ENCODE measurements at places on chromosomes 1 and 21. TPM values are rescaled to one million over a fixed set of nuclear protein-coding genes. Genes with fewer than 3 reads are reported as not detected.

GRCh38 chr1:45097079-45097478 lies 85.0 kb downstream of the UROD start:
- DNase-seq = no peak

GRCh38 chr1:234107416-234108021 lies 203.0 kb downstream of the SLC35F3 start:
- DNase-seq = no peak

The OR14A16 gene
- total RNA-seq = not detected

GRCh38 chr1:192108161-192108560 lies 50.1 kb upstream of the RGS18 start:
- no peak for DNase-seq

The LAMB3 gene
- 138 TPM for total RNA-seq

- no peak for DNase-seq
Observed at GRCh38 chr1:166920561-166921475, 44.8 kb upstream of the TADA1 start.

GRCh38 chr1:236273358-236273757 lies 8.4 kb downstream of the ERO1B start:
- DNase-seq = no peak

The CD1B gene
- total RNA-seq = not detected

- DNase-seq = no peak
Observed at GRCh38 chr1:107124694-107125093, 16.1 kb upstream of the NTNG1 start.

- DNase-seq = no peak
Observed at GRCh38 chr1:22804969-22805671, 94.5 kb downstream of the EPHB2 start.

DNA sequence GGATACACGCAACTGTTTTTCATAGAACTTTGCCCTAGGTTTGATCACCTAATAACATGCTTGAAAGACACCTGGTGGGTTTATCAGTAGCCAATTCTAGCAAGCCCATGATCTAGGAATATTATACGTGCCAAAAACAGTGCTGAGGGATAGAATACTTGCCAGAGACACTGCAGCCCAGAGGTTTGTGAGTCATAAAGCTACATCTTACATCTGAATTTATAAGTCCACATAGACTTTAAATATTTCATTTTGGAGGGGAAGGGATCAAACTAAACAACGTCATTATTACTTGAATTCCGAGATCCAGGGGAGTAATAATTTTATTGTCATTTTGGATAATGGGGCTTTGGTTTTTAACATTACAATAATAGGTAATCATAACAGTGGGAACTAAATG lies 31.7 kb downstream of the RGL1 start:
- no peak for DNase-seq

All from upper lobe of left lung (tissue), 6 donors.